ENCODE measurements at places on chromosomes 16 and 17.

- no peak for ATAC-seq
Observed at GRCh38 chr17:4008441-4009185, 44.4 kb upstream of the ATP2A3 start.

DNA sequence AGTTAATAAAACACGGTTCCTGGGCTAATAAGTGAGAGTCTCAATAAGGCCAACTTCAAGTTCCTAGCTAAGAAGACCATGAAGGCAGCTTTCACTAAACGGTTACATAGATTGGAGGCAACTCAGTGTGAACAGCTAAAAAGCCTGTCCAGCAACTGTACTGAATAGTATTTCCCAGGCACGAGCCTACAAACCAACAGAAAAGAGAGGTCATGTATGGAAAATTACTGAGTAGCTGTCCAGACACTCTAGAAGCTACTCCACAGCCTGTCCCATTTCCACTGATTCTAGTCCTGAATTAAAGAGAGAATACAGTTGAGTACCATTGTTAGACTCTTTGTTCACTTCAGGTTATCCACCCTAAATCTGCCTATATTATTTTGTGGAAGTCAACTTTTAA lies 36.5 kb upstream of the C17orf78 start:
- ATAC-seq: no peak

DNA sequence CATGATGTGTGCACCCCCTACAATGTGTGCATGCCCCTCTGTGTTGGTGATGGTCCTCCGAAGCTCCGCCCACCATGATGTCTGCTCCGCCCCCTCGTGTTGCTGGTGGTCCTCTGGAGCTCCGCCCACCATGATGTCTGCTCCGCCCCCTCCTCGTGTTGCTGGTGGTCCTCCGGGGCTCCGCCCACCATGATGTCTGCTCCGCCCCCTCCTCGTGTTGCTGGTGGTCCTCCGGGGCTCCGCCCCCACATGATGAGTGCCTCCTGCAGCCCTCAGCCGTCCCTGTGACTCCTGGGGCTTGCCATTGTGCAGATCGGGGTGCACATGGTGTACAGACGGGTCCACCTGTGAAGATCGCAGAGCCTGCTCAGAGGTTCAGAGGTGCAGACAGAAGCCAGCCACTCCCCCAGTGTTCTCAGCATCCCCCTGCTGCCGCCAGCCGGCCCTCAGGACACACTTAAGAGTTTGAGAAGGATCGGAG lies 129.1 kb upstream of the CHMP6 start:
- no peak for ATAC-seq

GRCh38 chr17:69045646-69046045 lies 15.1 kb downstream of the ABCA9 start:
- no peak for ATAC-seq

DNA sequence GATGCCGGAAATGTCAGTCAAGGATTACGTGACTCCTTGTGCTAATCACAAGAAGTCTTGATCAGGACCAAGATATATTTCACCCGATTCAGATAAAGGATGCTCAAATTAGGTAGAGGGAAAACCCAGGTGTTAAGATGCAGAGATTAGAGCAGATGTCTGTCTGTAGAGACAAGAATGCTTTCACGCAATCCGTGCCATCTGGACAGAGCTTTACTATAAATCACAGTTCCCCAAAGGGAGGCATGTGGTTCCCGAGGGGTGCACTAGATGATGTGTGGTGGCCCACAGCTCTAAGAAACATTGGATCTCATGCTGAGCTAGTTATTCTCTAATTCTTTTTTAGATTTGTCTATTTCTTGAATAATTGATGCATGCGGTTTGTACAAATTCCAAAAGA lies 9.8 kb upstream of the MAP3K14 start:
- no peak for ATAC-seq

- no peak for ATAC-seq
Observed at GRCh38 chr17:9969301-9969935, 64.3 kb upstream of the RCVRN start.

GRCh38 chr17:42566215-42566882 lies 551 bp upstream of the MLX start:
- ATAC-seq: no peak

GRCh38 chr17:8162997-8163977 lies 539 bp upstream of the VAMP2 start:
- ATAC-seq: peak; percentile 51

DNA sequence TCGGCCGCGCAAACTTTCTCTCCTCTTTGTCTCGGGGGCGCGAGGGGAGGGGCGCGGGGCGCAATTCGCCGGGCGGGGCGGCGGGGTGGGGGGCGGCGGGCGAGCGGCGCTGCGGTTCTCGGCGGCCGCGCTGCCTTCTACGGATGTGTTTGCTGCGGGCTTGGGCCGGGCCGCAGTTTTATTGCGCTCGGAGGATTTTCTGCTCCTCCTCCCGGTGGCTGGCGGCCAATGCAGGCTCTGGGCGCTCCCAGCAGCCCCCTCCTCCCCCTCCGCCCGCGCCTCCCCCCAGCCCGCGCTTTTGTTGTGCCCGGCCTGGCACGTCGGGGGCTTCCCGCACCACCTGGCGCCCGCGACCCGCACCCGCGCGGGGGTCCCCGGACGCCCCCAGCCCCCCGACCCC lies at the start of gene TIMP2:
Gene TIMP2, minus strand, starts transcription at position 154 of the 400 bp plus-strand sequence. CDS start 299 bp downstream, outside the sequence.
- peak; percentile 63 for ATAC-seq

GRCh38 chr17:61284746-61285145 lies 114.9 kb upstream of the TBX2 start:
- no peak for ATAC-seq

DNA sequence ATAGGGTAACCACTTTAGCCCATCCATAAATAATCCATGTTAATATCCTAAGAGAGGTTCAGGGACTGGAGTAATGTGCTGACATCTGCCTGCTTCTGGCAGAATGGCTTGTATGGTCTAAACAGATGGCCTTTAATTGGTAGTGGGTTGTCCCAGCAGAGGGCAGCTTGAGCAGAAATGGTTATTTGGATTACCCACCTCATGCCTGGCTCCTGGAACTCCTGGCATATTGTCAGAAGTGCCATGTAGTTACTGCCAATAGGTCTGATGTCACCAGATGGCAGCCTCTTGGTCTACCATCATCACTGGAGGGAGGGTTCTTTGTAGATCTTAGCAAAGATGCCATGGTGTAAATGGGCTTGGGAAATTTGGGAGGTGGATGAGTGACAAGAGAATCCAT lies 157.5 kb upstream of the SOX9 start:
- no peak for ATAC-seq

DNA sequence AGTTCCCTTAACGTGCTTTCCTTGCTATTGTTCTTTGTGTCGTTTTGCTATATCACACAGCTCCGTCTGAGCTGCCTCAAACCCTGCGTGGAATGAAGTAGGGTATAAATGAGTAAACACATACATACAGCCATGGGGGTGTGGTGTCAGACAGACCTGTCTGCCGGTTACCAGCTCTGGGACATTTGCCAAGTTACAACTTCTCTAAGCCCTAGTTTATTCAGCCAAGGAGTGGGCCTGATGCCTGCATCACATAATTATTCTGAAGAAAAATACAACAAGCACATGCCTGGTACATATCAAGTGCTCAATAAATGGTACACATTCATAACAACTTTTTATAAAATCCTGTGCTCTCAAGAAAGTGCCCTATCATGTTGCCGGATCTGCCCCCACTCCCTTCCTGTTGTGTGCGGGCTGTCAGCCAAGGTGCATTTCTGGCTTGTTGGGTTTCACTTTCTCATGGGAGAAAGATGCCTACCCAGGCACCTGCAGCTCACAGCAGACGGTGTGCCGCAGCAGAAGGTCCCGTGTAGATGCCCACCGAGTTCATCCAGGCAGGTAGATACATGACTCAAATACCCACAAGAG lies 30.5 kb downstream of the SMPD3 start:
- ATAC-seq: peak; percentile 89

DNA sequence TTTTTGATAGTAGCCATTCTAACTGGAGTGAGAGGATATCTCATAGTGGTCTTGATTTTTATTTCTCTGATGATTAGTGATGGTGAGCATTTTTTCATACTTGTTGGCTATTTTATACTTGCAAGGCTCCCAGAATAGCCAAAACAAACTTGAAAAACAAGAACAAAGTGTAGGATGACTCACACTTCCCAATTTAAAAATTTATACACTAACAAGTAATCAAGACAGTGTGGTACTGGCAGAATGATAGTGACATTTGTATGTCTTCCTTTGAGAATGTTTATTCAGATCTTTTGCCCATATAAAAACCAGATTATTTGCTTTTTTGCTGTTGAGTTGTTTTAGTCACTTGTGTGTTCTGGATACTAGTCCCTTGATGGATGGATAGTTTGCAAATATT lies 17.8 kb downstream of the SPECC1 start:
- no peak for ATAC-seq

DNA sequence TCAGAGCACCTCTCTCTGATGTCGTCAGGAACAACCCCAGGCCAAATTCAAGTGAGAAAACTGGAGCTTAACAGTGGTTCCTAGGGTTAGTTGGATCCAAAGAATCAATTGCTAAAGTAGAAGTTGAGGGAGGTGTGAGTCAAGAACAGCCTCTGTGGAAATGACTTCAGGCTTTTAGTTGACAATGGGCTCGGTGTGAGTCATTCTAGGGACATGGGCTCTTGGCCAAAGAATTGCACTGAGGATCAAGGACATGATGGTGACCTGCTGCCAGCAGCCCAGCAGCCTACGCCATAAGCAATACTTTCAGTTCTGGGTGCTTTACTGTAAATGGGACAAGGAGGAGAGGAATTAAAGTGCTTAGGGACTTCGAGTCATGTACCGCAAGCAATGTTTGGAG lies 32.1 kb upstream of the SMURF2 start:
- no peak for ATAC-seq

DNA sequence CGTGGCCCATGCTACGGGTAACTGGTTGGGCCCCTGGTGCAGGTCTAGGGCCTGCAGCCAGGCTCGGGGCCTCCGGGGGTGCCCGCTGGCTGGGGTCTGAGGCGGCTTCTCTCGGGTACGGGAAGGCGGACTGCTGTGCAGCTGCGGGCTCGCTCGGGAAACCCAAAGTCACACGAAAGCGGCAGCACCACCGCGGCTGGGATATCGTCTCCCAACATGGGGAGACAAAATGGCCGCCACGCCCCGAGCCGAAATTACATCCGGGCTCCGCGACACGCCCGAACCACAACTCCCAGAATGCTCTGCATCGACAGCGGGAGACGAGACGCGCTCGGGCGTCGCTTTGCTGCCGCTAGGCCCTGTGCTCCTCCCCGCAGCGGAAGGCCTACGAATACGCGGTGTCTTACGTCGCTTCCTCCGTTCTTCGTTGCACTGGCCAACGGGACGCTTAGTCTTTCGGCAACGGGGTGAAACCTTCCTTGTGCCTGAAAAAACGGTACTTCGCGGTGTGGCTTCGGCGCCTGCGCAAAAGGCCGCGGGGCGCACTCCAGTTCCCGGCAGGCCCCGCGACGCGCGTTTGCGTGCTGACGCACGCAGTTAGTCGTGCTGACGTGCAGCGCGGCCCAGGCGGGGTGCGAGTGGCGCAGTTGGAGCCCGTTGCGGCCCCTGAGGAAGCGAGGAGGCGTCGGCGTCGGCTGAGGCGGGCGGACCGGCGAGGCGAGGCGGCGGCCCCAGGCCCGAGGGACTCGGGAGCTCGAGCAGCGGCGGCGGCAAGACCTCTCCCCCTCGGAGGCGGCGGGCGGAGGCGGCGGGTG lies at the start of gene SRRM2:
Gene SRRM2, plus strand, starts transcription at position 604 of the 815 bp plus-strand sequence. CDS start 3,727 bp downstream, outside the sequence.
- peak; percentile 96 for ATAC-seq

Measured in stimulated activated memory B cell treated with anti-CD40 and anti-IgM and Interleukin-4, amounts not matched to agents 10 μg/mL and 1 μg/mL and 100 μg/mL, for 72 hours (primary cell).